ENCODE measurements at places on chromosomes 4 and X. TPM values are rescaled to one million over a fixed set of nuclear protein-coding genes. Genes with fewer than 3 reads are reported as not detected.

DNA sequence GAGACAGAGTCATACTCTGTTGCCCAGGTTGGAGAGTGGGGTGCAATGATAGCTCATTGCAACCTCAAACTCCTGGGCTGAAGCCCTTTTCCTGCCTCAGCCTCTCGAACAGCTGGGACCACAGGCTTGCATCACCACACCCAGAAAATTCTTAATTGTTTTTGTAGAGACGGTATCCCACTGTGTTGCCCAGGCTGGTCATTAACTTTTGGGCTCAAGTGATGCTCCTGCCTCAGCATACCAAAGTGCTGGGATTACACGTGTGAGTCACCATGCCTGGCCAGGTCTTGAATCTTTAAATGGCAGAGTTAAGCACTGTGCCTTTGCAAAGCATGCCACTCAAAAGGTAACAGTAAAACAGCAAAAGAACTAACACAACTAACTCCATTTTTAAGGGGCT lies 28.6 kb upstream of the BBS12 start:
- no peak for DNase-seq

The SCRG1 gene
- total RNA-seq = not detected

DNA sequence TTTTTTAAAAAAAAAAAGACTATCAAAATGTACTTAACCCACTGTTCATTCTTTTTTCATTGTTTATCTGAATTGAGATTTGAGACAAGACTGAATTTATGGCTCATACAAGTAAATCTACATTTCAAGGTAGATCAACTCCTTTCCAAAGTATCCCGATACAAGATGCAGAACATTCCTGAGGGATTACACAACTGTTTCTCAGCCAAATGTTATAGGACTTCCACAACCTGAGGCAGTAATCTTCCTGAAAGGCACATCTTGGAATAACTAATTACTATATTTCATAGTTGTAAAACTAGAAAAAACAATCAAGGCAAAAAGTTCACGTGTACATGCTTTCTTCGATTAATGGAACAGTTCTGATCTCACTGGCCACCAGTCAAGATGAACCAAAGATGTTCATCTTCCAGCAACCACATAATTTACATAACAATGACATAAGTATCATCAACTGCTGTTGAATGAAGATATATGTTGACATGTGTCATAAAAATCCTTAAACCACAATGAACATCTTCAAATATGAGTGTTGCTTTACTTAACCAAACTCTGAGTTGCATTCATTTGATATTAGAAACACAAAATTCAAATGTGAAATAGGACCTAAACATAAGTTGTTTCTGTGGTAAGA lies 225.2 kb upstream of the DKK2 start:
- DNase-seq = no peak

DNA sequence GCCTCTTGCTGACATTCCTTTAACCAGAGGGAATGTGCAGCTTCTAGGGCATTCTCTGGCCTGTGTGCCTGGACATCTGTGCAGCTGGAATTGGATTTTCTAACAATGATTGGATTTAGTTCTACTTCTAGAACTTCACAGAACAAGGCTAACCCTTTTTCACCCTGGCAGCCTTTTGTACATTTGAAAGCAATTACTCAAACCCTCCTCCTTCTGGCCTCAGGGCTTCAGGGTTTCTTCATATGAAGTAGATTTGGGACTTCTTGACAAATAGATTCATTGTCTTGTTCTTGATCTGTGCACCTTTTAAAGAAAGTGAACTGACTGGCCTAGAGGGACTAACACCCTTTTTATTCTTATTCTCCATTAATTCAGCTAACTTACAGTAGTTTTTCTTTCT lies 30.1 kb downstream of the SPATA18 start:
- DNase-seq = no peak

DNA sequence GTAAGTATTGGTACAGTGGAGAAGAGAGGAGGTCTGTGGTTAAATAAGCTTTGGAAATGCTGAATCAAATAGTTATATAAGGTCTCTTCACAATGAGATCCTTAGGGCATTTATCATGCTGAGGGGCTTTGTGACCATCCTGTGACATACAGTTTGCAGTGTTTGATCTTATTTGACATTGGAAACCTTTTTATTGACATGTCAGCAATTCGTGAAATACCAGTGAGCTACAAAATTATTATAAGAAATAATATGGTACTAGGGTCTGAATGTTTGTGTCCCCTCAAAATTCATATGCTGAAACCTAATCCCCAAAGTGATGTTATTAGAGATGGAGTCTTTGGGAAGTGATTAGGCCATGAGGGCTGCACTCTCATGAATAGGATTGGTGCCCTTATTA lies 98.4 kb downstream of the MID1IP1 start:
- no peak for DNase-seq

Measured in HepG2 (cell line).